ENCODE measurements at places on chromosomes 6 and 20. TPM values are rescaled to one million over a fixed set of nuclear protein-coding genes. Genes with fewer than 3 reads are reported as not detected.

The ANKRD66 gene
- not detected for total RNA-seq

The RAMACL gene
- 0.92 TPM for total RNA-seq

The CTAGE9 gene
- total RNA-seq = not detected

The ZBTB12 gene
- total RNA-seq = 6.2 TPM

The SRSF3 gene
- 229 TPM for total RNA-seq

The TFAP2D gene
- not detected for total RNA-seq

The CRISP2 gene
- total RNA-seq = not detected

The CST2 gene
- total RNA-seq = not detected

The TTI1 gene
- total RNA-seq = 16.4 TPM

- no peak for DNase-seq
These were observed 374.8 kb upstream of the EPHA7 start for GRCh38 chr6:93794166-93794565.

GRCh38 chr6:168713839-168714238, 272.9 kb downstream of the SMOC2 start:
- DNase-seq = peak; percentile 82

GRCh38 chr6:28449056-28449455, 5.8 kb upstream of the ZSCAN23 start:
- DNase-seq = no peak

DNA sequence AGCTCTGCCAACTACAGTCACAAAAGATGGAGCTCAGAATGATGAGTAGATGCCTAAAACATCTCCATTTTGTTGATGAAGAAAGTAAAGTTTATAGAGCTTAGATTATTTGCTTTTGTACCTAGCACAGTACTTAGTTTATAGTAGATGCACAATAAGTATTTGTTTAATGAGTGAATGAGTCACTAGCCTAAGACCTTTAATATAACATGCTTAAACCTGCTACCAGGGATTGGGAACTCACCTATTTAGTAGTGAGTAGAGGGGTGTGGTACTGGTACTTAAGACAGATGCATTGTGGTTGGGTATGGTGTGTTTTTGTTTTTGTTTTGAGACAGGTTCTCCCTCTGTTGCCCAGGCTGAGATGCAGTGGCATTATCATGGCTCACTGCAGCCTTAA, 35.8 kb downstream of the TRIM38 start:
- no peak for DNase-seq

DNA sequence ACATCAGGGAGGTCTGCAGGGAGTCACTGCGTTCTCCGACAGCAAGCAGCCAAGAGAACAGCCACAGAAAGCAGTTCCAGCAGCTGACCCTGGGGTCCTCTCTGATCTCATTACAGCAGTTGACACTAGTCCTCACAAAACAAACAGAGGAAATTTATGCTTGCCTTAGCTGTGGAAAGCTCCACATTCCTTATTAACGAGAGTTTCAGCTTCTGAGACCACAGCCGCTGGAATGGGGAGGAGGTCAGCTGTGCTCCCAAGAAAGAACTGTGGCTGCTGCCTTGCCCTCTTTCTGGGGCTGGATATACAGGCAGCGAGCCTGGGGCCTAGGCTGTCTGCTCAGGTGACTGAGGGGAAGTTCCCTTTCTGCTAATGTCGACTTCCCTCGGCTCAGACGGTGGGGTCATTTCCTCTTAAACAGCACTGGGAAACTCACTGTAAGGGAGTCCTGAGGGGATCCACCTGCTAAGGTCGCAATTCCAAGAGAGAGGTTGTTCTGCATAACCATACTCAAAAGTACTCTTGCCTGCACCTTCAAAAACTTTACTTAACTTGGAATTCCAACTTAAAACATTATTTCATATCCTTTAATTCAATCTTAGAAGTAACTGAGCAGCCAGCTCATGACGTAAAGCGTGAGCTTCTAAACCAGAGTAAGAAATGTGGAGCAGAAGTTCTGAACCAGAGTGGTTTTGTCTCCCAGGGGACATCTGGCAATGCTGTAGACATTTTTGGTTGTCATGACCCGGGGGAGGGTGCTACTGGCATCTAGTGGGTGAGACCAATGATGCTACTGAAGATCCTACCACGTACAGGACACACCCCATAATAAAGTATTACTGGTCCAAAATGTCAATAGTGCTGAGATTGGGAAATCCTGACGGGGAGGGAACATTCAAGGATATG, 80.3 kb downstream of the BACH2 start:
- peak; percentile 25 for DNase-seq

- DNase-seq = no peak
These were observed 84.5 kb upstream of the FYN start for GRCh38 chr6:111957623-111958315.

GRCh38 chr6:47308552-47309290, 984 bp downstream of the TNFRSF21 start:
- DNase-seq = peak; percentile 63

DNA sequence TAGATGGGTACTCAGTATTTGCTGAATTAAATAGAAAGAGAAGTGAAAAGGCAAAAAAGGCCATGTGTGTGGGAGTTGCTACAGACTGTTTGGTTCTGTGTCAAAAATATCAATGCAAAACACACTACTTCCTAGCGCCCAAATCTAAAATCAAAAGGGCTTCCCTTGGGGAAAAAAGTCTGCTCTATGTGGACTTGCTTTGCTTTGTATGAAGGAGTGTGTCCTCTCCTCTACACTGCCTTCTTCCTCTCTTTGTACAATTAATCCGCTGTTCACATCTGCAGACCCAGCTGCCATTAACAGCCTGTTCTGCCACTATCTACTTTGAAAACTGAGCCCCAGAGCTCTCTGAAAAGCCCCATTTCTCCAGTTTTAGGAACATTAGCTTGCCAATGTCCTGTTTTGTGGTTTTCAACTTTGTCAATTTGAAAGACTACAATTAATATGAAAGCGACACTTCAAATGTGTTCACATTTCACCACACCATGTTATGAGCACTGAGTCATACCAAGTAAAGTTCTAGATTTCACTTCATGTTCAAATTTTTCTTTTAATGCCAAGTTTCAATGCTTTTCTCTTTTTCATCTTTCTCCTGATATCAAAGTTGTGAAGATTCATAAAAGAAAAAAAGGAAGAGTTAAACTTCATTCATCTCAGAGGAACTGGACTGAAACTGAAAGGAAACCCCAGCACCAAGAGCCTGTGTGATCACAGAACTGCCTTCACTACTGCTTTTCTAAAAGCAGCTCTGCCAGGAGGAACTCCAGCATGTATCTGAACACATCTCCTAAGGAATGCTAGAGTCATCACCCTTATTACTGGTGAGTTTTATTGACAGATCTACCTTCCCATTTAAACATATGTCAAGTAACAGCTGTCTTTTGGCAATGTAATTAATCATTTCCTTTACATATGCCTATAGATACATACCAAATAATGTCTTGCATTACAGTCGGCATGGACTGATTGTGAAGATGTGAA, 102.6 kb downstream of the KIF13A start:
- DNase-seq = no peak

GRCh38 chr6:128017288-128017687, 116.4 kb upstream of the THEMIS start:
- no peak for DNase-seq

DNA sequence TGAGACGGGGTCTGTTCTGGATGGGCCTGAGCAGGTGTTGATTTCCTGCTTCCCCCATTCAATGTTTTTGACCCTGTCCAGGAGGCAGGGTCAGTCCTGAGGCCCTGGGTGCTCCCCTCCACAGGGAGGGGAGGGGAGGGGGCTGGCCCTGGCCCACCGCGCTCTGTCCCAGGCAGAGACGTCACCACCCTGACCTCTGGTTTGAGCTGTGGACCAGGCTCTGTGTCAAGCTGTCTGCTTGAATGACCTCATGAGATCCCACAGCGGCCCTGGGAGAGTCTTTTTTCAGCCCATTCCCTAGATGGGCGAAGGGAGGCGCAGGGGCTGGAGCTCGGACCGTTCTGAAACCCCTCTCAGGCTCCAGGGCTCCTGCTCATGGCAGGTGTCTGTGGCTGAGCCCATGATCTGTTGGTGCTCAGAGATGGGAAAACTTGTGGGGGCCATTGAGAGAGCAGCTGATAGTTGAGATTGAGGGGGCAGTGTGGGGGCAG, 8.9 kb upstream of the LKAAEAR1 start:
- DNase-seq = no peak

DNA sequence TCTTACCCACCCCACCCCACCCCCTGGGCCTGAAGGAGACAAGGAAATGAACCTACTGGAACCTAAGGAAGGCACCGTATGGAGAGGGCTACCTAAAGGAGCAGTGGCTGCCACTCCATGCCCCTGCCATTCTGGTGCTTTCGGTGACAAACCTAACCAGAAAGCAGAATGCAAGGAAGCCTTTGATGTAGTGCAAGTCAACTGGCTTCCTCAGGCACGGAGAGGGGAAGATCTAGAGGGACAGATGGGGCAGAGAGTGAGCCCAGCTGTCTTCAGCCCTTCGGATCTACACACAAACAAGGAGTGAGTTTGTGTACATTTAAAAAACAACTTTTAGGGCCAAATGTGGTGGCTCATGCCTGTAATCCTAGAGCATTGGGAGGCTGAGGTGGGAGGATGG, 39.5 kb downstream of the PPP1R16B start:
- DNase-seq = no peak

- no peak for DNase-seq
These were observed at the start of gene RAB44 for GRCh38 chr6:36697481-36697903. RAB44 (plus strand) TSS chr6:36697826; CDS start chr6:36704236, 6,410 bp downstream.

- DNase-seq = no peak
These were observed 109.2 kb upstream of the TMEM170B start for GRCh38 chr6:11428371-11428770.

DNA sequence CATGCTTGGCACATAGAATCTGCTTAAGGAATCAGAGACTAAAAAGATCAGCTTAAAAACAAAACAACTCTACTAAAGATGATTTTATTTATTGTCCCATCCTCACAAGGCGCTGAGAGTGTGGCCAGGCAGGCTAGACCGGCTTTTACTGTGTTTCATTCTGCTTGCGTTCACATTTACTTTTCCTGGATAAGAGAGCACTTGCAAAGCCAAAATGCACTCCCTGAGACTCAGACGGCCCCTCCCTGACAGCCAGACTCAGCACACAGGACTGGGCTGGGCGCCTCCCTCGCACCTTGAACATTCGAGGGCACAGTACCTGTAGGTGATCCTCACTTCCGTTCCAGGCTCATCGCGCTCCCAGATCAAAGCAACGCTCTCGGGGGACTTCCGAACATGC, 10.2 kb downstream of the ACSS1 start:
- DNase-seq = peak; percentile 23

GRCh38 chr6:114334237-114334636, 8.6 kb downstream of the HS3ST5 start:
- DNase-seq = no peak

DNA sequence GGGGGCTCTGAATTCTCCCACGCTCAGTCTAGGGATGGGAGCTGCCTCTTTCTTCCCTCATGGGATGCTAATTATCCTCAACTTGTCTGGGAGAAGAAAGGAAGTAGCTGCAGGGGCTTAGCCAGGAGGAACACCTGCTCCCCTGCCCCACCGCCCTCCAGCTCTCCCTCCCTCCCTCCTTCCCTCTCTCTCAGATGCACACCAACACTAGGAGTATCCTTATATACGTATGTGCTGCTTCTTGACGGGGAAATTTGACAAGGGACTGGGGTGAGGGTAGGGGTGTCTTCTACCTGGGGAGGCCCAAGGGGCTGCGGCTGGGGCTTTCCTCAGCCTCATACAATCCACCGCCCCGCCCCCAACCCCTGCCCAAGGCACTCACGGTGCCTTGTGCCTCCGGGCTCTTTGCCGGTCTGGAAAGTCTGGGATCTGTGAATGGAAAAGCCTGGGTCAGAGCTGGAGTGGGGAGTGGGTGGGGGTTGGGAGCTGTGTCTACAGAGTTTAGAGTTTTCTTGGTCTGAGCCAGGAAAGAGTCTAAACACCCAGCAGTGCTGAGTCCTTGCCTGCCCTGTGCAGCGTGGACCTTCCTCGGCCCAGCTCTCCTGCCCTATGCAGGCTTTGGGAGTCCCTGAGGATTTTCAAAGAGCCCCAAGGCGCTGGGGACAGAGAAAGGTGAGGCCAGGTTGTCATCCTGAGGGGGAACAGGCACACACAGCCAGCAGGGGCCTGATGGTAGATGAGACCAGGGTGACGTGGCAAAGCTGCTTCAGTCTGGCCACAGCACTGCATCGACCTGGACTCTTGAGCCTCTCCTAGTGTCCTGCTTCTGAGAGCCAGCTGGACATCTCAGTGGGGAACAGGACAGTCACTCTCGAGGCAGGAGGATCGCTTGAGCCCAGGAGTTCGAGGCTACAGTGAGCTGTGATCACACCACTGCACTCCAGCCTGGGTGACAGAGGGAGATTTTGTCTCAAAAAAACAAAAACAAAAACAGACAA, 29.3 kb upstream of the EMILIN3 start:
- no peak for DNase-seq

- DNase-seq = no peak
These were observed 4.7 kb downstream of the PPP1R18 start for GRCh38 chr6:30681766-30682142.

GRCh38 chr6:35142588-35143569, 1.7 kb upstream of the TCP11 start:
- no peak for DNase-seq

DNA sequence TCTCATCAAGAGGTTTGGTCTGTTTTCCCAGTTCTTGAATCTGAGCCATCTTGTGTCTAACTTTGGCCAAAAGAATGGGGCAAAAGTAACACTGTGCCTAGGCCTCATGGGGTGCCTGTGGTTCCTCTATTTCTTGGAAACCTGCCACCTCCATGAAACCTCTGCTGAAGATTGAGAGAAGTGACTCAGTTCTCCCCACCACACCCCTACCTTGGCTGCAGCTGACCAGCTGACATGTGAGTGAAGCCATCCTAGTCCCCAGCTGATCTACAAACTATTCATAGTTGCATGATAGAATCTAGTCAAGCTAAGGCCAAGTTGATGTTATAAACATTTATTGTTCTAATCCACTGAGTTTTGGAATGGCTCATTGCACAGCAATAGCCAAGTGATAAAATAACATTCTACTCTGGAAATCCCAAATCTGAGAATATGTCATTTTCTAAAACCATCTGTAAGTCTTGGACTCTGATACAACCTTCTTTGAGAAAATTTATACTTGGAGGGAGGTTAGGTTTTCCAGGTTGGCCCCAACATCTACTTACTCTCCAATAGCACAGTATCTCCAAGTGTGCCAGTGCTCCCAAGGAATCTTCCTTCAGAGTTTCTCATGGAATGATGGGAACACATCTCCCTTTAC, 107.0 kb upstream of the SMLR1 start:
- DNase-seq = no peak

GRCh38 chr20:51460569-51461265, 81.8 kb downstream of the NFATC2 start:
- no peak for DNase-seq

DNA sequence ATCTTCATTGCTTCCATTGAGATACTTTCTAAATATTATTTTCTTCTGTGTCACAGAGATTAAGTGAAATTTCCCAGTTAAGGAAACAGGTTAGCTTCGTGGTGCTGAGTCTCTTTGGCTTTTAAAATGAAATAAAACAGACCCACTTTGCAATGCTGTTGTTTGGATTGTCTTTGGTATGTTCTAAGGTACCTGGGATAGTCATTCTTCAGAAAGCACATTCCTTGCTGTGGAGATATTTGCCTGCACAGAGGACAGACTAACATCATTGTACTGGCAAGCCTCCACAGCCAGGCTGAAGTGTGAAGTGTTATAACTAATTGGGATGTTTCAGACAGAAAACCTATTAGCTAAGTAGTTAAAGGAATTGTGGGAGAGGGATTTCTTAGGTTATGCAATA, 148.8 kb upstream of the EPHA7 start:
- no peak for DNase-seq
